NCI-H69 (cell line): ENCODE measurements at places on chromosomes 13 and 19.

DNA sequence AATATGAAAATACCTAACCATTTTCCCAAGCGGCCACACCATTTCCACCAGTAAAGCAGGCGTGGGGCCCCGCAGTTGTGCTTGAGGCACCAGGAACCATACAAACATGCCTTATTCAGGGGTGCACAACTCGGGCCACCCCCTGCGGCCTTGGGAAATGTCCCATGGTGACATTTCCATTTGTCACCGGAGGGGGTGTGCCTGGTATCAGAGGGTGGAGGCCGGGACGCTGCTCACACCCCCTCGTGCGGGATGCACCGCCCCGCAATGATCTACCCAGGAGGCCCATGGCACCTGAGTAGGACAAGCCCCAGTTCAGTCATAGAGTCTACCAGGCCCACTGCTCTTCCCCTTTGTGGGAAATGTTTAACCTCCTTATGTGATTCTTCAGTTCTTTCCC, 218.8 kb downstream of the TEX29 start:
- DNase-seq: no peak

DNA sequence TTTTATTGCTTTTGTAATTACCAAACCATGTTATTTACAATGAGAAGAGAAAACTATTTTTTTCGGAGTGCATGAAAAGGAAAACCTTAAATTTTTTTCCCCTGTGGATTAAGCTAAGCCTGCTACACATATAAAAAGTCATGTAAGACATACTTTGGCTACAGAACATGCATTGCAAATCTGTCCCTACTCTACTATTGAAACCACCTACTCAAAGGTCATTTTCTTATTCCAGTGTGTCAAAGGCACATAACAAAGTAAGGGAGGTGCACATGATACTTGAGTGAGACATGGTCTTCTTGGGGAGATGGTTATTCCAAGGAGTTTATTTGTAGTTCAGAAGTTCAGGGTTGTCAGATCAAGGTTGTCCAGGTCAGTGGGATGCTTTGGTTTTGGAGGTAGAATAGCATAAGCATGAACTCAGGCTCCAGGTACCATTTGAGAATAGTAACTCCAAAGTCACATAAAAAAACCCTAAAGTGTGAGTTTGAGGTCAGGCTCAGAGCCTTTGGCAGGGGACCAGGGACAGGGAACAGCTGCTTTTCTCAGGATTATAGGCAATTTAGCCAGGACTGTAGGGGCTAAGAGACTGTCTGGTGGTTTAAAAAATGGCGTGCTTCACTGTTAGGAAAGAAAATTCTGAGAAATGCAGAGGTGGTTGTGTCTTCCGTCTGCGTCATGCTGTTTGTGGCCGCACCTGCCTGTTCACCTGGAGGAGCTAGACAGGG, 15.4 kb downstream of the FARP1 start:
- no peak for DNase-seq

DNA sequence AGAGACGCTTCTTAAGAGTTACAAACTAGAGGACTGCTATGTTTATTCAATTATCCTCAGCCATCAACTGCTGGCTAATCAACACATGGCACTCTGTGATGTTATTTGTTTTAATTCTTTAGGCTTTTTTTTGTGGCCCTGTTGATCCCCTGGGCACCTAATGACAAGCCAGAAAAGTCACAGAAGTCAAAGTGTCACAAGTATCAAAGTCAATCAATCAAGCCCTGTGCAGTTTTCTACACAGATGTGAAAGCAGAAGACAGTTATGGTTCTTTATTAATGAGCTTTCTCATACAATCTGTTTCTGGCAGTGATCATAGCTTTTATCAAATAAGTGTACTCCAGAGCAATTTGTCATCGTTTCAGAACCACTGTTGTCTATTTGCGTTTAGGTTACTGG, 34.3 kb downstream of the MYO16 start:
- no peak for DNase-seq

DNA sequence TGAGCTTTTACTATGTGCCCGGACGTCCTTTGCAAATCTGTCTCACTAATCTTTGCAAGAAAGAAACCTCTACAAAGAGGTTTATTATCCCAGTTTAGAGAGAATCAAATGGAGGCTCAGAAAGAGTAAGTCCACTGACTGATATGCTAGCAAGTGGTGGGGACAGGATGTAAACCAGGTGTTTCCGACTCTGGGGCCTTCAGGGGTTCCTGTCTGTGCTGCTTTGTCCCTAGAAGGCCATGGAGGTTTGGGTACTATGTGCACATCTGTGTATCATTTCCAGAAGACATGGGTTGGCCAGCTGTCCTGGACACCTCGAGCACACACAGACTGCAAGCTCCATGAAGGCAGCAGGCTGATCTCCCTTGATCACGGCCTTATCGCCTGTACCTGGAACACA, 1.2 kb upstream of the KPTN start:
- DNase-seq: no peak

DNA sequence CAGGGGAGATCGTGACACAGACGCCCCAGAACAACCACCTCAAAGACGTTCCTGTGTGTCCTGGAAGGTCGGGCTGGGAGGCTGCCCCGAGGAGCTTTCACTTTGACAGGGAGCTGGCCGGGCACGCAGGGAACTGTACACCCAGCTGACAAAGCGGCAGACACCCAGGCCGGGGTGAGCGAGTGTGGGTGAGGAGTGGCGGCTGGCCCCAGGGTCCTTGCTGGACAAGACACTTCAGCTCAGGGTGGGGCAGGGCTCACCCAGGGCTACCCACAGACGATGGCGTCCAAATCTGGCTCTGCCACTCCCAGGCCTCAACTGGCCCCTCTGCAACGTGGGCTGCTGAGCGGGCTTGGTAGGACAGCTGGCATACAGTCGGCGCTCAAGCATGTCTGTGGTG, 2.0 kb downstream of the FGF22 start:
- DNase-seq: no peak
